ENCODE measurements at places on chromosomes 1 and 21. TPM values are rescaled to one million over a fixed set of nuclear protein-coding genes. Genes with fewer than 3 reads are reported as not detected.

DNA sequence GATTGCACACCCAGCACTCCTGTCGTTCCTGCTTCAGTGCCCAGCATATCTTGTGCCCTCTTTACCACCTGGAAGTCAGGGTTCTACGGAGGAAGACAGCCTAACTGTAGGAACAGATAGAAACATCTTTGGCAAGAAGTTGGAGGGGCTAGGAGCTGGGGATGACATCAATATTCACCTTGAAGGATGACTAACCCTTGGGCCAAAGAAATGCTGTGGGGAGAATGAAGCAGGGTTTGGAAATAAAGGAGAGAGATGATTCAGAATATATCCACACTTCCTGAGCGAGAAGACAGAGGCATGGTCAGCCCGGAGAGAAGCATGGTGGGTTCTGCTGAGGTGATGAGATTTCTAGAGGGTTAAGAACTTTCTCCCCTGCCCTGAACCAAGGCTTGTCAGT lies 4.6 kb upstream of the NKAIN1 start:
- H3K4me1 ChIP-seq, result no peaks in the 10 kb centered on the region
- no peak for DNase-seq
- no peaks in the 10 kb centered on the region for H3K27me3 ChIP-seq
- no peak overlapping the region for H3K27ac ChIP-seq
- no peak overlapping the region for H3K4me3 ChIP-seq

- H3K27me3 ChIP-seq, result no peaks in the 10 kb centered on the region
- H3K27ac ChIP-seq, result no peak overlapping the region
- no peaks in the 10 kb centered on the region for H3K36me3 ChIP-seq
These were observed 64.2 kb downstream of the FAM163A start for GRCh38 chr1:179807291-179807690.

DNA sequence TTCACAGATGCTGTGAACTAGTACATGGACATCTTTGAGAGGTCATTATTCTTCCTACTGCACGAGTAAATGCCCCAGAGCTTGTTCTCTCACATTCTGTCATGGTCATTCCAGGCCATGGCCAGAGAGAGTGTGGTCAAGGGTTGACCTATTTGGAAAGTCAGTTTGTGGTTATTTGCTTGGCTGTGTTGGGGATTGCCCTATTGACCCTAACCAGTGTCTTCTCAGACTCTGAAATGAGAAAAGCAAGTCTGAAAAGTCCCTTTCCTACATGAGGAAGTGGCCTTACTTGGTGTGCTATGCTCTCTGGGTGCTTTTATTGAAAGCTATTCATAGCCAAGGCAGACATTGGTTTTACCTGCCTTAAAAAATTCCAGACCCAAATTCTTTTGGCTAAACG lies 26.6 kb downstream of the CLIC6 start:
- H3K27ac ChIP-seq, result no peak overlapping the region
- DNase-seq, result no peak
- H3K4me3 ChIP-seq, result no peak overlapping the region

SLC22A15 gene
- total RNA-seq, result 5.6 TPM

Measured in ascending aorta (tissue), 2 donors.